Aorta (tissue), 5 donors: ENCODE measurements at places on chromosomes 6 and 20. TPM values are rescaled to one million over a fixed set of nuclear protein-coding genes. Genes with fewer than 3 reads are reported as not detected.
A peak's percentile ranks its signal among the peaks of the same experiment; 100 is the strongest.

The TBC1D22B gene
- 11.2 TPM for total RNA-seq

GRCh38 chr6:33720998-33721397 is 9.5 kb upstream of the UQCC2 start:
- DNase-seq: no peak

DNA sequence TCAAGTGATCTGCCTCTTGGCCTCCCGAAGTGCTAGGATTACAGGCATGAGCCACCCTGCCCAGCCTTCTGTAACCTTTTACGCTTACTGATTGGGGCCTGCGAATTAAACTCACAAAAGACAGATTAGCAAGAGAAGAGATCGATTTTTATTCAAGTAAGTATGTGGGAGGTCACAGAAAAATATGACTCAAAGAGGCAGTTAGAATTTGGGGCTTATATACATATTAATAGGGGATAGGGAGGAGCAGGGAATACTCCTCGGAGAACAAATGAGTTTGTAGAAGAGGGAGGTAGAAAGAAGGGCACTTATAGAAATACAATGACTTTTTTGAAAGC is 78.9 kb downstream of the CD24 start:
- DNase-seq: no peak

- peak; percentile 20 for DNase-seq
These were observed 172.7 kb downstream of the TTLL2 start for GRCh38 chr6:167497428-167498056.

GRCh38 chr6:118667988-118668387 is 16.6 kb upstream of the CEP85L start:
- no peak for DNase-seq

GRCh38 chr20:5654557-5654956 is 95.6 kb upstream of the SHLD1 start:
- no peak for DNase-seq

GRCh38 chr6:30882204-30882758 is 2.0 kb upstream of the DDR1 start:
- no peak for DNase-seq

- peak; percentile 47 for DNase-seq
These were observed 24.1 kb upstream of the MAP3K7 start for GRCh38 chr6:90610751-90611542.

- no peak for DNase-seq
These were observed 16.5 kb downstream of the PEDS1 start for GRCh38 chr20:50136822-50137599.

GRCh38 chr6:131316654-131317053 is 181.4 kb downstream of the AKAP7 start:
- DNase-seq: no peak

- no peak for DNase-seq
These were observed 148.0 kb downstream of the MANEA start for GRCh38 chr6:95725344-95725743.

DNA sequence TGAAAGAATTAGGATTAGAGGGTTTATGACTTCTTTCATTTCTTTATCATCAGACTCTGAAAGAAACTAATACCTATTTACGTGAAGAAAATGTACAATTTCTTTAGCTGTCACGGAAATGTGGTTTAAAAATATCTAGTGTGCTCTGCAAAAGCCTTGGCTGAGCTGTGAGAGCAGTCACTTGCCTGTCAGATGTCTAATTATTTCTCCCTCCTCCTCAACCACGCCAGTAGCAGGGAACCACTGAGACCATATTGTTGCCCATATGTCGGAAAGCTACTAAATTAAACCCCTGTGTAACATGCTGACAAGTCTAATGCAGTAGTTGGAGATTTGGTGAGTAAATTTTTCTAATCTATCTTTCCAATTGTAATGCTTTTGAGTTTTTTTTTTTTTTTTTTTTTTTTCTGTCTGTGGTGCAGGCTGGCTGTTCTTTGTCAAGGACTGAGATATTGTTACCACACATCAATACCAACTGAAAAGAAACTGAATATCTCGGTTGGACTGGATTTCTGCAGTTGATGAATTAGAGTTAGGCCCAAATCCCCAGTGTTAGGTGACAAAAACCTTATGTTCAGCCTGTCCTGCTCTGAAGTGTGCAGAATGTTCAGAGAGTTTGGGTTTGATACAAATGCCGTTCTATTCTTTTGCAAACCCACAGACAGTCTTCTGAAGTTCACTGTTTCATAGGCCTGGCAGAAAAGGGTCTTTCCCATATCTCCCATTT is 302.9 kb upstream of the SYNCRIP start:
- no peak for DNase-seq

The ANGPT4 gene
- total RNA-seq: 0.19 TPM
